ENCODE measurements at places on chromosomes 1 and 21.

- DNase-seq, result no peak
Measured at GRCh38 chr1:113949007-113949406, 19.9 kb downstream of the HIPK1 start.

DNA sequence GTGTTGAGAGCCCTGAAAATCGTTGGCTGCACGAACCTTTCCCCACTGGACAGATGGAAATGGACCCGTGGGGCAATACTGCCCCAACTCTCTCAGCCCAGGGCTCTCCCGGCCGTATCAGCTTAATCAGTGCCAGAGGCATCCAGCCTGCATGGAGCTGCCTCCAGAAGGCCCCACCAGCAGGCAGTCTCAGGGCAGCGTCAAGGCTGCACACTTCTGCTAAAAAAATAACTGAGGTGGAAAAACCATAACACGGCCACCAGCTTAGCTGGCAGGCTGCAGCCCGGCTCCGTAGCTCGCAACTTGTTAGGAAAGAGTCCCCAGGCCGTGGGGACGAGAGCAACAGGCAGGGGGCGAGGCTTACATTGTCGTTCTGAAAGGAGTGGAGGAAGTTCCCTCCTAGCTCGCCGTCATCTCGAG is 27.9 kb downstream of the MRPL37 start:
- no peak for DNase-seq

- DNase-seq, result peak; percentile 66
Measured at GRCh38 chr1:235093013-235093695, 35.5 kb downstream of the TOMM20 start.

DNA sequence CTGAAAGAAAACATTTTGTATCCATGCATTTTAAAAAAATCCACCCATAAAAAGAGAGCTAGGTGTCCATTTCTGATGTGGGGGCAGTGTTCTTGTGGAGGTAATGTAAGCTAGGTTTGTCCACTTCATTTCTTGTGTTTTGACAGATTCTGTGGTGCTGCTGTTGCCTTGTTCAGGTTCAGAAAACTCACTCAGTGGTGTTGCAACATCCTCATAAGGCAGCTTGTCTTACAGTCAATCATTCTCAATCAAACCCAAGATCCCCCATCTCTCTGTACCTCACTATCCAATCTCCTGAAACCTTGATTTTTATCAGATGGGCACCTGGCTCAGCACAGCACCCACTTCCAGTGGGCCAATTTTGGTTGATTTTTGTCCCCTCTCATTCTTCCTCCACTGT is 94.1 kb downstream of the TENT5C start:
- DNase-seq, result no peak

DNA sequence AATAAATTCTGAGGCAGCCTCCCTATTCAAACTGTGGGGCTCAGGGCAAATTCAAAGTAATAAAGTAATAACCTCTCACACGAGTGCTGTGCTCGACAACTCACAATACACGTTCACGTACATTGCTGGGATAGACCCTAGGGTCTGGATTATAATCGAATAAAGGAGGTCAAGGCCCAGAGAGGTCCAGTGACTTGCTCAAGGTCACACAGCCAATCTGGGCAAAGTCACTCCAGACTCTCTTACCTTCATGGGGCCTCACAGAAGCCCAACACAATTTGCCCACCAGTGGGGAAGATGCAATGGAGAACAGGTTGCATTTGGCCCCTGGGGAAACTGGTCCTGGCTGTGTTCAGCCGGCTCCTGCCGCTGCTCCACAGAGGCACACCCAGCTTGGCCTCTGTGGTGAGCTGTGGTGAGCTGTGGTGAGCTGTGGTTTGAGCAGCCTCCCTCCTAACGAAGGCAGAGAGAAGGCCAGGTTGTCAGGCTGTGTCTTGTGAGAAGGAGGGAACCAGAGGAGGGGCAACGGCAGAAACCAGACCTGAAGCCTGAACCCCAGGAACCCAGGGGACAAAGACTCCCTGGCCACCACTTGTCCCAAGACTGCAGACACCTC is 35.1 kb downstream of the NUAK2 start:
- peak; percentile 57 for DNase-seq

GRCh38 chr1:174005032-174005431 is 17.1 kb downstream of the RC3H1 start:
- peak; percentile 32 for DNase-seq

DNA sequence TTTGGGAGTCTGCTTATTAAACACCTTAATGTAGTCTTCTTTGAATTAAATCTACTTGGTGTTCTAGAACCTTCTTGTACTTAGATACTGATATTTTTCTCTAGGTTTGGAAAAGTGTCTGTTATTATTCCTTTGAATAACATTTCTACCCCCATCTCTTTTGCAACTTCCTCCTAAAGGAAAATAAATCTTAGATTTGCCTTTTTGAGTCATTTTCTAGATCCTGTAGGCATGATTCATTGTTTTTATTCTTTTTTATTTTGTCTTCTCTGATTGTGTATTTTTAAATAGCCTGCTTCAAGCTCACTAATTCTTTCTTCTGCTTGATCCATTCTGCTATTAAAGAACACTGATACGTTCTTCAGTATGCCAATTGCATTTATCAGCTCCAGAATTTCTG is 155.9 kb upstream of the NEGR1 start:
- peak; percentile 9 for DNase-seq

DNA sequence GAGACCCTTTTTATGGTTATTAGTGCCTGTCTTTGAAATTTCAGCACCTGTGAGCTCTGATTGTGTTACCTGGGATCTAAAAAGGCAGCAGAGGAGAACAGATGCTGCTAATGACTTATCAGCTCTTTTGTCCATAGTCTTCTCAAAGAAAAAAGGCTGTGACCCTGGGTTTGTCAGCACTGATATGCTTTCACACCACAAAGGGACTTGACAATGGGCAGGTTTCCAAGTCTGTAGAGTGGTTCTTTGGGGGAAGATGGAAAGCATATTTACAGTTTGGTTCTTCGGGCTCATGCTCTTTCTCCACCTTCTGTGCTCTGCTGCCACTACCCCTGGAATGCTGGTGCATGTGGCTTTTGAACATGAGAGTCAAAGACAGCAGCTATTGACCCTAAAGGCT is 32.0 kb downstream of the DNAJC6 start:
- no peak for DNase-seq

DNA sequence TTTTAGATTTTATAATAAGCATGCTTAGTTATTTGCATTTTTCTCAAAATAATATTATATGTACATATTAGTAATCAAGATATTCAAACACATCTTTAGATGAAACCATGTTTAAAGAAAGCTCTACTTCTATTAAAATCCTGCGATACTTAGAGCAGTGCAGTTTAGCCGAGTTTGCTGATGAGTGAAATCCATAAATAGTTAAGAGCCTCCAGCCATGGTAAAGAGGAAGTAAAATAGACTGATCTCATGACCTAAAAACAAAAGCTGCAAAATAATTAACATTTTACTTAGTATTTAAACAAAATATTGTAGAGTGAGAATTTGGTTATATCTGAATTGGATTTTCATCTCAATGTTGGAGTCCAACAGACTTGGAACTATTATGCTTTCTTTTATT is 147.4 kb upstream of the NRIP1 start:
- DNase-seq, result no peak

- no peak for DNase-seq
Measured at GRCh38 chr1:63739452-63739851, 34.4 kb upstream of the ROR1 start.

GRCh38 chr1:208113011-208113410 is 131.2 kb downstream of the PLXNA2 start:
- no peak for DNase-seq

DNA sequence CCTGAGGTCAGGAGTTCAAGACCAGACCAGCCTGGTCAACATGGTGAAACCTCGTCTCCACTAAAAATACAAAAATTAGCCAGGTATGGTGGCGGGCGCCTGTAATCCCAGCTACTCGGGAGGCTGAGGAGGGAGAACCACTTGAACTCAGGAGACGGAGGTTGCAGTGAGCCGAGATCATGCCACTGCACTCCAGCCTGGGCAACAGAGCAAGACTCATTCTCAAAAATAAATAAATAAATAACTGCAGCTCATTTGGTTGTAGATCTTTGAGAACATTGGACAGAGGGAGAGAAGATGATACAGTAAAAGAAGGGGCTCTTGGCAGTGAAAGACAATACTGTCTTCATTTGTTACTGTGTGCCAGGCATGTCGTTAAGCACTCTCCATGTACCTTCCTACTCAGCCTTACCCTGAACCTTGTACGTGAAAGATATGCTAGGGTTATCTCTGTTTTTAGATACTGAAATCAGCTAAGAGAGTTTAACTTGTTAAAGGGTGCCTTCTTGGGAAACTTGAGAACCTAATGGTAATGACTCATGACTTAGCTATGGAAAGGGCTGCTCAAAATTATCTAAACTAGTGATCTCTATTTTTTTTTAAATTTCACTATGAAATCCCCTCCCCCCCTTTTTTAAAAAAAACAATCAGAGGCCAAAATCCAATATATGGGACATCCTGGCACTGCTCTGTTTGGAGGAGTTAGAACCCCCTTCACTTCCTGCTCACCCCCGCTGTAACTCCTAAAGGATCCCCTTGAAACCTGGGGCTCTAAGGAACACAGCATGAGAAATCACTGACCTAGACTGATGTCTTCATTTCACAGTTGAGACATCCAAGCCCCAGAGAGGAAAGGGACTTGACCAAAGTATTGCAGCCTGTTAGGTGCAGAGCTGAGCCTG is 6.8 kb upstream of the KPNA6 start:
- peak; percentile 74 for DNase-seq

DNA sequence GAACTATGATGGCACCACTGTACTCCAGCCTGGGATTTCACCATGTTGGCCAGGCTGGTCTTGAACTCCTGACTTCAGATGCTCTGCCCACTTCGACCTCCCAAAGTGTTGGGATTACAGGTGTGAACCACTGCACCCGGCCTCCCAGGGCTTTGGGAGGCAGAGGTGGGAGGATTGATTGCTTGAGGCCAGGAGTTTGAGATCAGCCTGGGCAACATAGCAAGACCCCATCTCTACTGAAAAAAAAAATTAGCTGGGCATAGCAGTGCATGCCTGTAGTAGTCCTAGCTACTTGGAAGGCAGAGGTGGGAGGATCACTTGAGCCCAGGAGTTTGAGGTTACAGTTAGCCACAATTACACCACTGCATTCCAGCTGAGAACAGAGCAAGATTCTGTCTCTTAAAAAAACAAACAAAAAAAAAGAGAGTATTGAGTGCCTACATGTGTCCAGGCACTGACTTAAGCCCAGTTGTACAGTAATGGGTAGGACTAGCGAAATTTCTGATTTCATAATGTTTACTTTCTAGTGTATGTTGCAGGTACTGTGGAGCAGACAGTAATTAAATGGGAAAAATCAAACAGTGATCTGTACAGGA is 4.2 kb downstream of the MANEAL start:
- DNase-seq, result peak; percentile 38

GRCh38 chr1:98099501-98099900 is 178.7 kb upstream of the DPYD start:
- no peak for DNase-seq

DNA sequence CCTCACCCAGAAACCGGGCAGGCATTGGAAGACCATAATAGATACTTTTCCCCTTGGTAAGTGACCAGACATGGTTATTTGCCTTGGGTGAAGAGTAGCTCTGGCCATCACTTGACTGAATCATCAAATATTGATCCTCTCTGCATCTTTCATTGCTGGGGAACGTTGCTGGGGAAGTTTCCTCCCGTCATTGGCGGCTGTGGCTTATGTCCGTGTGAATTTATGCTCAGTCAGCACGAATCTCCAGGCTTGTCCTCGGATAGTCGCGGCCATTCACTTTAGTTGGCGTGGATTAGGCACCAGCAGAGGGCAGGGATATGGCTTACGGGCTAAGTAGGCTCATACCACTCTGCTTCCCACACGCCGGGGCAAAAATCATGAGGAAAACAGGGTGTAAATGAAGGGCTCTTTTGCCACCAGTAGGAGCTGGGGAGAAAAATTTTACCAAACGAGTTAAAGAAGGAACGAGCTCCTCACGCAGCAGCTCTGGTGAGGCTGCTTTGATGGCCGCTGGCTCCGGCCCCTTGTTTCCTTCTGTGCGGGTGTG is 473.4 kb downstream of the CAMTA1 start:
- no peak for DNase-seq

- peak; percentile 8 for DNase-seq
Measured at GRCh38 chr1:178122283-178122682, 28.4 kb downstream of the RASAL2 start.

DNA sequence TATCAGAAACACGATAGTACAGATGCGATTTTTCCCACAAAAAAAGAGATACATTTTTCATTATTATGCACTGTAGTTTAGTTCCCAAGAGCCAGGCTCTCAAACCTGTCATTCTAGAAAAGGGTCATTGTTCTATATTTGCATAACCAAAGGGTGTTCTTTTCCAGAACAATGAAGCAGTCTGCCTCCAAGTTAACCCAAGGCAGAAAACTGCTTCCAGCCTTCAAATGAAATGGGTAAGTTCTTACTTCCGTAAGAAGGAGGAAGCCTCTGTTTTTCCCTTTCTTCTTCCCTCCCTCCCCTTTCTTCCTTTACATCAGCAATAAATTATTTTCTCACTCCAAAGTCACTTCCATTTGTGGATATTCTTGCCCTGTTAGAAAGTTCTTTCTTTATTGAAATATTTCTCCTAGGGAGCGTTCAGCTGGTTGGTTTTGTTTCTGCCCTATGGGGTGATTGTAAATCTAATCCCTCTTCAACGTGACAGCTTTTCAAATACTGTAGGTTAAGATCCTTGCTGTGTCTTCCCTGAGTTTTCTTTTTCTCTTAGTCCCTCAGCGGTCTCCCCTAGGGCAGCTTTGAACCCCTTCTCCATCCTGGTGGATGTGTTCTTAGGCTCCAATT is 77.3 kb upstream of the PTGFRN start:
- DNase-seq, result no peak

GRCh38 chr1:230299191-230300006 is 126.7 kb downstream of the PGBD5 start:
- no peak for DNase-seq

GRCh38 chr1:176341656-176342055 is 121.3 kb upstream of the PAPPA2 start:
- no peak for DNase-seq

- DNase-seq, result no peak
Measured at GRCh38 chr1:224124220-224124619, 10.3 kb downstream of the FBXO28 start.

- DNase-seq, result no peak
Measured at GRCh38 chr1:204659056-204659455, 26.5 kb downstream of the LRRN2 start.

DNA sequence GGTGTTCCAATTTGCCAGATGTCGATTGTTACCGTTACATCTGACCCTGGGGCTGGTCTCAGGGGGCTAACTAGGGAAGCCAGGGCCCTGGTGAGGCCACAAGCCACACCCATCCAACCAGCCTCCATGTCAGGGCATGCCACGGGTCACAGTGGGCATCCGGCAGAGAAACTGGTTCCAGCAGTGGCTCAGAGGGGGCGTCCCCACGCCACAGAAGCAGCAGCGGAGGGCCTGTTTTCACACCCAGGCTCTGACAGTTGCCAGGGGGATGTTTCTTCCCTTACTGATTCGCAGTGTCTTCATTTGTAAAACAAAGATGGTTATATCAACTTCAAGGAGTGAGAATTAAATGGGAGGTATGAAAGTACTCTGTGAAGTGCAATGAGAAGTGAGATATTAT is 75.0 kb upstream of the COX20 start:
- no peak for DNase-seq

GRCh38 chr1:41673806-41674205 is 189.3 kb upstream of the EDN2 start:
- no peak for DNase-seq
